ENCODE measurements at places on chromosomes 7 and 10. TPM values are rescaled to one million over a fixed set of nuclear protein-coding genes. Genes with fewer than 3 reads are reported as not detected.

Gene CH25H
- total RNA-seq, result 0.15 TPM

Gene ITGA8
- total RNA-seq, result 0.02 TPM

Gene CUZD1
- total RNA-seq, result 1.5 TPM

Gene STAMBPL1
- total RNA-seq, result 31.2 TPM

Gene HMX2
- not detected for total RNA-seq

Gene MEOX2
- not detected for total RNA-seq

Gene ADAM12
- 4.1 TPM for total RNA-seq

Gene SPDYE2B
- not detected for total RNA-seq

Gene KRIT1
- total RNA-seq, result 26.7 TPM

Gene NUDT13
- 4.2 TPM for total RNA-seq

Gene GJD4
- not detected for total RNA-seq

Gene MMP21
- total RNA-seq, result not detected

Gene LHPP
- 14.8 TPM for total RNA-seq

Gene SPDYE9
- not detected for total RNA-seq

Gene HOXA9
- 0.32 TPM for total RNA-seq

Gene CPEB3
- 0.52 TPM for total RNA-seq

Gene ANKRD2
- 6.4 TPM for total RNA-seq

Gene TAS2R41
- not detected for total RNA-seq

Gene FRAT1
- 1.8 TPM for total RNA-seq

Gene CYP26C1
- not detected for total RNA-seq

Gene SPDYE8
- not detected for total RNA-seq

Gene PKD1L1
- 0.02 TPM for total RNA-seq

Gene WNT8B
- not detected for total RNA-seq

Gene AKR1C2
- 4,029 TPM for total RNA-seq

Gene PRSS37
- not detected for total RNA-seq

Gene KNDC1
- total RNA-seq, result 2.4 TPM

Gene NET1
- 52.0 TPM for total RNA-seq

Gene IL2RA
- total RNA-seq, result not detected

Gene OPN4
- not detected for total RNA-seq

Gene CALHM3
- 0.31 TPM for total RNA-seq

Gene SFTPA2
- total RNA-seq, result not detected

Gene MRLN
- total RNA-seq, result not detected

Gene IL15RA
- total RNA-seq, result 2.8 TPM

Gene ZNF786
- total RNA-seq, result 6.2 TPM

Gene RAB19
- not detected for total RNA-seq

Gene ARHGAP22
- 3.1 TPM for total RNA-seq

Gene GDF10
- not detected for total RNA-seq

Gene RPP38
- 35.1 TPM for total RNA-seq
